ENCODE measurements at places on chromosomes 6 and 20. TPM values are rescaled to one million over a fixed set of nuclear protein-coding genes. Genes with fewer than 3 reads are reported as not detected.

CST2 gene
- not detected for total RNA-seq

ZC2HC1B gene
- not detected for total RNA-seq

SRSF6 gene
- 22.6 TPM for total RNA-seq

ANKEF1 gene
- 0.82 TPM for total RNA-seq

POU5F1 gene
- total RNA-seq: not detected

SLC13A3 gene
- 1.8 TPM for total RNA-seq

WFDC5 gene
- total RNA-seq: not detected

DNA sequence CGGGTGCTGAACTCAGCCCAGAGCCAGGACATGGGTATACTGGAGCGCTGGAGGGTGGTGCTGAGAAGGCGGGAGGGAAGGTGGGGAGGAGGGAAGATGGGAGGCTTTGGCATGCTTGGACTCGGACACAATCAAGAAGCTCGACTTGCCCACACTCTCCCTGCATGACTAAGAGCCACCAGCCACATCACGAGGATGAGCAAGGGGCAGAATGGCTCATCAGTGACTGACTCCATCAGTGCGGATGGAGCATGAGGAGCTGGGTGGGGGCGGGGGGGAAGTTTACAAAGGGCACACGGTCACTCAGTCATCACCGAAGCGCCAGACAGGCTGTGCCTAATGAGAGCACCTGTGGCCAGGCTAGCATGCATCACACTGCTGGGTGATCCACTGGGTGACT is 222.8 kb downstream of the KIF16B start:
- H3K36me3 ChIP-seq: no peaks in the 10 kb centered on the region
- no peak overlapping the region for H3K4me3 ChIP-seq
- DNase-seq: peak; percentile 77
- H3K27me3 ChIP-seq: no peaks in the 10 kb centered on the region
- peaks cover 19% of the 10 kb centered on the region for H3K4me1 ChIP-seq

GRCh38 chr6:122323361-122323760 is 76.1 kb upstream of the HSF2 start:
- no peaks in the 10 kb centered on the region for H3K36me3 ChIP-seq
- no peaks in the 10 kb centered on the region for H3K27me3 ChIP-seq
- peaks cover 6% of the 10 kb centered on the region for H3K4me1 ChIP-seq

GRCh38 chr20:46031014-46031569 is 2.1 kb downstream of the SLC12A5 start:
- no peaks in the 10 kb centered on the region for H3K36me3 ChIP-seq
- H3K27ac ChIP-seq: no peak overlapping the region
- no peak for DNase-seq
- H3K4me3 ChIP-seq: no peak overlapping the region

DNA sequence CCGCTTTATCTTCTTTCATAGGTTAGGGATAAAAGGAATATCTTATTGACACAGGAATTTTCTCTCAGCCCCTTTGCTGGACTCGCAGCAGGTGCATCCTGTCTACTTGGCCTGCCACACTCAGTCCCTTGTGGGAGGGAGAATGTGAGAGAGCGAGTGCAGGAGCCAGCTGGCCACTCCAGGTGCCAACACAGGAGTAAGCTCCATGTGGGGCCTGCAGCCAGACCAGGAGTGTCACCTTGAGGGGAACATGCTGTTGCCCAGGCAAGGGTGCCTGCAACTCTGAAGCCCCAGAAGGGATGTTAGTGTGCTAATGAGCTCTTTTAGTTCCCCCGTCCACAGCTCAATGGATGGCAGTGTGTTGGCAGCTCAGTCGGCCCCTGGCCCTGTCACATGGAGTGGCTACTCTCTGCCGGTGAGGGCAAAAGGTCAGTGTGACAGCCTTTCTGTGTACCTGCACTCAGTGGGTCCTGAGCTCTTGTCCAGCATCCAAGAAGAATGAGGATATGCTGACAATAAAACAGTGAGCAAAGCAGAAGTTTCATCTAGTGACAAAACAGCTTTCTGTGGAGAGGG is 57.1 kb downstream of the CRYBG1 start:
- H3K36me3 ChIP-seq: no peaks in the 10 kb centered on the region
- H3K27ac ChIP-seq: no peak overlapping the region
- no peaks in the 10 kb centered on the region for H3K27me3 ChIP-seq

GRCh38 chr6:15770347-15771143 is 107.7 kb upstream of the DTNBP1 start:
- H3K4me3 ChIP-seq: no peak overlapping the region
- no peaks in the 10 kb centered on the region for H3K27me3 ChIP-seq
- no peak overlapping the region for H3K27ac ChIP-seq
- no peaks in the 10 kb centered on the region for H3K4me1 ChIP-seq

DNA sequence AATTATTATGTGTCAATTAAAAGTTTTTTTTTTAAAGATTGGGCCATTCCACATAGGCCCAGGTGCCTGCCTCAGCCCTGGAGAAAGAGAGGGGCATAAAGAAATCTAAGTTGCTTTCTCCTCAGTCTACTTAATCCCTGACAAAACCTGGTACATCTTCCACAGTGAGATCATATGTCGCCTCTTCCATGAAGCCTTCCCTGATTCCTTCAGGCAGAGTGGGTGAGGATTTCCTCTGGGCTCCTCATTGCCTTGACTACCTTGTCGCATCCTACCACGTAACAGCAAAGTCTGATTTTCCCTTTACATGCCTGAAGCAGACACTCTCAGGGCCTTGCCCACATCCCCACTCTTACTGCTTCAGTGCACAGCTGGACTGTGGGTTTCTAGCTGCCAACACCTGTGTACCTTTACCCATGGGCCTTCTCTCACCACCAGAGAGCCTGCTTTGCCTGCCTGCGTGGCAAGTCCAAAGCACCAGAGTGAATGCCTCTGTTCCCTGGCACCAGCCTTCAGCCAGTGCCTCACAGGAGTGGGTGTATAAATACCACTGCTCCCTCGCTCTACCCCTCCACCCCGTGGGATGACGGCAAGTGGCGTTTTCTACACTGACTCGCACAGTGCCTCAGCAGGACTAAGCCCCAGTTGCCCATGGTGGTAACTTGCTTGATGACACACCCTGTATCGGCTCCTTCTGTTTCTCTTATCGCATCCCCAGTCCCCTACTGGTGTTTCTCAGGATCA is 68.0 kb downstream of the EYA2 start:
- H3K36me3 ChIP-seq: no peaks in the 10 kb centered on the region
- no peaks in the 10 kb centered on the region for H3K27me3 ChIP-seq
- H3K4me1 ChIP-seq: no peaks in the 10 kb centered on the region
- no peak overlapping the region for H3K4me3 ChIP-seq

DNA sequence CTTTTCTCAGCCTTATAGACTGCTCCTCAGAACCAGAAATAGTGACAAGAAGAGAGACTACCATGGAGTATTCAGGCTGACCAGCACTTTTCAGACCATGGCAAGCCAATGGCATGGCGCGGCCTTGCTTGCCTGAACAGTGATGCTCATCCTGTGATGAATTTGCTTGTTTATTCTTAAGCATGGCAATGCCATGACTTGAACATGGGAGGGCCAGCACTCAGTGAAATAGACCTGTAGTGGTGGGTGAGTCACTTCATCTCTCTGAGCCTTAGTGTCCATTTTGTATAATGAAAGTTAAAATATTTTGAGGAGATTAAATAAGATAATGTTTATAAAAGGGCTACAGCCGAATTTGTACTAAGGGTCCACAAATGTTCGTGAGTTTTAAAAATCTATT is 79.1 kb downstream of the LRRC1 start:
- H3K27me3 ChIP-seq: no peaks in the 10 kb centered on the region
- no peaks in the 10 kb centered on the region for H3K36me3 ChIP-seq
- DNase-seq: no peak
- H3K27ac ChIP-seq: no peak overlapping the region

GRCh38 chr6:150263765-150264404 is 104.9 kb upstream of the IYD start:
- H3K27ac ChIP-seq: no peak overlapping the region
- H3K36me3 ChIP-seq: no peaks in the 10 kb centered on the region
- H3K4me3 ChIP-seq: no peak overlapping the region
- no peaks in the 10 kb centered on the region for H3K27me3 ChIP-seq
- no peak for DNase-seq

- no peaks in the 10 kb centered on the region for H3K27me3 ChIP-seq
- H3K4me1 ChIP-seq: peaks cover 12% of the 10 kb centered on the region
- H3K36me3 ChIP-seq: no peaks in the 10 kb centered on the region
- no peak overlapping the region for H3K27ac ChIP-seq
These were observed 1.0 kb downstream of the PPDPF start for GRCh38 chr20:63521602-63522001.

GRCh38 chr6:3356824-3357420 is 98.2 kb downstream of the PSMG4 start:
- H3K27ac ChIP-seq: peak overlapping the region; percentile 92
- H3K4me1 ChIP-seq: peaks cover 32% of the 10 kb centered on the region
- H3K36me3 ChIP-seq: no peaks in the 10 kb centered on the region
- no peak for DNase-seq

GRCh38 chr20:45792317-45793118 is 764 bp downstream of the DNTTIP1 start:
- H3K4me3 ChIP-seq: peak overlapping the region; percentile 100
- DNase-seq: no peak
- no peaks in the 10 kb centered on the region for H3K27me3 ChIP-seq
- no peaks in the 10 kb centered on the region for H3K36me3 ChIP-seq
- peaks cover 33% of the 10 kb centered on the region for H3K4me1 ChIP-seq
- peak overlapping the region; percentile 95 for H3K27ac ChIP-seq

DNA sequence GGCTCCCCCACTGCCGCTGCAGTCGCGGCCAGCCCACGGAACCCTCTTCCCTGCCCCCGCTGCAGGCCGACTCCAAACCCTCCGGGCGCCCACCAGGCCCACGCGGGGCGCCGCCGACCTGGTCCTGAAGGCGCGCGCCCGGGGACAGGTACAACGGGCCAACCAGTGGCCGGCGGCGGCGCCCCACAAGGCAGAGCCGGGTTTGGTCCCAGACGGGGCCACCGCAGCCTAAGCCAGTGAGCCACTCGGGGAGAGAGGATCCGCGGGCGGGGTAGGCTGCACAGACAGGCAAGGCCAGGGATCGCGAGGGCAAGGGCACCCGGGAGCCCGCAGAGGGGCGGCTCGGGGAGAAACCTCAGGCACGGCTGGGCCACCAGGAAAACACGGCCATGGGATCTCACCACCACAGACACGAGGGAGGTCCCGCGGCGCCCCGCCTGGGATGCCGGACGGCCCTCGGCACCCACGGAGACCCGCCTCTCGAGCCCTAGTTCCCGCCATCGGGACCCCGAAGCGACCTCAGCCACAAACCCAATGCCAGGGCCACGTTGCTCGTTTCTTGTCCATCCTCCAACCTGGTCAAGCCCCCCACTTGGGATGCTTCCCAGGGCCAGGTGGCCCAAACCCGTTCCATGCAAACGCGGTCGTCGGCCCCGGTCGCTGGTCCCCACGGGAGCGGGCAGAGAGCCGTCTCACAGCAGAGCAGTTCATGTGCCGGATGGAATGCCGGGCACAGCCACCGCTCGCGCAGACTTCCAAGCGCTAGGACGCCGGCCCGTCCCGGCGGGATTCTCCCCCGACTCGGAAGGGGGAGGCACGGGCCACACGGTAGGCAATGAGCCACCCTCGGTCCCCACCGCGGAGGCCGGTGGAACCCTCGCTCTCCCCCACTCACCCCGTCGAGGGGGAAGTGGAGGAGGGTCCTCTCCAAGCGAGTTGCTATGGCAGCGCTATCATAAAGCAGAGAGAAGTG is 1956.6 kb upstream of the DEFB115 start:
- H3K4me1 ChIP-seq: no peaks in the 10 kb centered on the region
- no peaks in the 10 kb centered on the region for H3K27me3 ChIP-seq
- H3K36me3 ChIP-seq: no peaks in the 10 kb centered on the region
- H3K4me3 ChIP-seq: no peak overlapping the region
- H3K27ac ChIP-seq: no peak overlapping the region

DNA sequence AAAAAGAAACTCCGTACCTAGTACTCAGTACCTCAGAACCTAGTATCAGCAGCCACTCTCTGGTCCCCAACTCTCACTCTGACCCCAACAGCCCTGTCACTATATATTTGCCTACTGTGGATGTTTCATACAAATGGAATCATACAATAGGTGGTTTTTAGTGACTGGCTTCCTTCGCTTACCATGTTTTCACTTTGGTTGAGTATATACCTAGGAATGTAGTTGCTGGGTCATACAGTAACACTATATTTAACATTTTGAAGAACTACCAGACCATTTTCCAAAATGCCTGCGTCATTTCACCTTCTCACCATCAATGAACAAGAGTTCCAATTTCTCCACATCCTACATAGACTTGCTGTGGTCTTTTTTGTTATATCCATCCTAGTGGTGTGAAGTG is 283.2 kb downstream of the GMDS start:
- no peaks in the 10 kb centered on the region for H3K27me3 ChIP-seq
- H3K4me1 ChIP-seq: no peaks in the 10 kb centered on the region
- H3K4me3 ChIP-seq: no peak overlapping the region
- no peak for DNase-seq

- no peaks in the 10 kb centered on the region for H3K4me1 ChIP-seq
- H3K27ac ChIP-seq: no peak overlapping the region
- H3K27me3 ChIP-seq: no peaks in the 10 kb centered on the region
- H3K36me3 ChIP-seq: no peaks in the 10 kb centered on the region
- DNase-seq: no peak
- no peak overlapping the region for H3K4me3 ChIP-seq
These were observed 661.3 kb downstream of the CD109 start for GRCh38 chr6:74357321-74357720.

- no peaks in the 10 kb centered on the region for H3K27me3 ChIP-seq
- H3K4me1 ChIP-seq: peaks cover 15% of the 10 kb centered on the region
- no peak for DNase-seq
- no peak overlapping the region for H3K4me3 ChIP-seq
- peak overlapping the region; percentile 12 for H3K27ac ChIP-seq
- no peaks in the 10 kb centered on the region for H3K36me3 ChIP-seq
These were observed 105.9 kb downstream of the LY86 start for GRCh38 chr6:6694368-6694780.

GRCh38 chr20:46200582-46201570 is 82.8 kb downstream of the CD40 start:
- H3K27me3 ChIP-seq: peaks cover 38% of the 10 kb centered on the region
- no peaks in the 10 kb centered on the region for H3K4me1 ChIP-seq
- no peak overlapping the region for H3K27ac ChIP-seq
- H3K4me3 ChIP-seq: peak overlapping the region; percentile 21
- H3K36me3 ChIP-seq: no peaks in the 10 kb centered on the region

Measured in gastrocnemius medialis (tissue), 4 donors.